Uterine smooth muscle cell (primary cell): ENCODE measurements at places on chromosomes 7 and 10. TPM values are rescaled to one million over a fixed set of nuclear protein-coding genes. Genes with fewer than 3 reads are reported as not detected.

Gene MKI67
- 10.1 and 48.0 TPM in 2 replicates for total RNA-seq

Gene EEPD1
- 8.2 and 10.1 TPM in 2 replicates for total RNA-seq

Gene TECPR1
- 26.6 and 29.1 TPM in 2 replicates for total RNA-seq

Gene OAT
- 188 and 219 TPM in 2 replicates for total RNA-seq

Gene CHCHD3
- 123 and 146 TPM in 2 replicates for total RNA-seq

Gene CCL26
- 1.7 and 2.4 TPM in 2 replicates for total RNA-seq

Gene GRIFIN
- total RNA-seq, result not detected in 2 replicates

Gene HTR7
- total RNA-seq, result 0.87 and 1.1 TPM in 2 replicates

Gene SLC13A4
- under 0.01 and 0.22 TPM in 2 replicates for total RNA-seq

Gene RFC2
- total RNA-seq, result 15.6 and 50.8 TPM in 2 replicates

Gene GHRHR
- not detected in 2 replicates for total RNA-seq

Gene XRCC2
- 1.6 and 7.5 TPM in 2 replicates for total RNA-seq

Gene CALHM1
- not detected in 2 replicates for total RNA-seq

Gene MPP7
- total RNA-seq, result 0.33 and 1.6 TPM in 2 replicates

Gene NOS3
- total RNA-seq, result 3.3 and 3.7 TPM in 2 replicates

Gene HOXA5
- 0.66 and 0.75 TPM in 2 replicates for total RNA-seq

Gene ZNF503
- 5.8 and 6.6 TPM in 2 replicates for total RNA-seq

Gene EPHA1
- total RNA-seq, result 0.12 and 0.33 TPM in 2 replicates

Gene MUC3A
- under 0.01 TPM in 1 of 2 replicates, not detected in the other for total RNA-seq

Gene GPR26
- total RNA-seq, result not detected in 2 replicates

Gene ADAP1
- 0.33 and 1.2 TPM in 2 replicates for total RNA-seq

Gene PDE6C
- not detected in 2 replicates for total RNA-seq

Gene CALML3
- total RNA-seq, result not detected in 2 replicates

Gene PODXL
- 3.2 and 8.6 TPM in 2 replicates for total RNA-seq

Gene EN2
- total RNA-seq, result not detected in 2 replicates

Gene MMP21
- total RNA-seq, result under 0.01 TPM in 1 of 2 replicates, not detected in the other

Gene SLIT1
- total RNA-seq, result under 0.01 and 0.11 TPM in 2 replicates

Gene MXI1
- 9.1 and 25.7 TPM in 2 replicates for total RNA-seq

Gene INMT
- total RNA-seq, result 0.11 and 1.2 TPM in 2 replicates

Gene HERC4
- total RNA-seq, result 102 and 146 TPM in 2 replicates

Gene SCART1
- total RNA-seq, result 2.6 and 4.2 TPM in 2 replicates

Gene ACHE
- 0.25 TPM in 1 of 2 replicates, not detected in the other for total RNA-seq

Gene PNLIPRP1
- not detected in 2 replicates for total RNA-seq

Gene HOXA9
- 8.6 and 13.6 TPM in 2 replicates for total RNA-seq

Gene NEUROG3
- not detected in 2 replicates for total RNA-seq

Gene ADIRF
- 36.3 and 73.0 TPM in 2 replicates for total RNA-seq
